ENCODE measurements at places on chromosomes 6 and 20.

GRCh38 chr6:3026791-3027626 lies 27.3 kb downstream of the NQO2 start:
- DNase-seq, result no peak

GRCh38 chr20:61524951-61525666 lies 273.0 kb downstream of the CDH4 start:
- no peak for DNase-seq

DNA sequence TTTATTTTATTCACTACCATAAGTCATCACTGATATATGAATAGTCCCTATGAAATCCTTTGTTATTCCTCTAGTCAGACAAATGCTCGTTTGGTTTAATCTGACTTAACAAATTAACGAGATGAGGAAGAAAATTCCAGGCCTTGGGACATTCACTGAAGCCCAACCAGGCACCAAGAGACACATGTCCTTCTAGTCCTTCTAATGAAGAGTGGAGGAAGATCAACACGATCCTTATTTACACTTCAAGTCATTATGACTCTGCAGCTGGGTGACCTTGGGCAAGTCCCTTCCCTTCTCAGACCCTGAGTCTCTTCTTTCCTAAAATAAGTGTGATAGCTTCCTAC lies 117.5 kb downstream of the CEBPB start:
- DNase-seq, result no peak

GRCh38 chr20:63702751-63703470 lies 4.9 kb downstream of the ARFRP1 start:
- no peak for DNase-seq

DNA sequence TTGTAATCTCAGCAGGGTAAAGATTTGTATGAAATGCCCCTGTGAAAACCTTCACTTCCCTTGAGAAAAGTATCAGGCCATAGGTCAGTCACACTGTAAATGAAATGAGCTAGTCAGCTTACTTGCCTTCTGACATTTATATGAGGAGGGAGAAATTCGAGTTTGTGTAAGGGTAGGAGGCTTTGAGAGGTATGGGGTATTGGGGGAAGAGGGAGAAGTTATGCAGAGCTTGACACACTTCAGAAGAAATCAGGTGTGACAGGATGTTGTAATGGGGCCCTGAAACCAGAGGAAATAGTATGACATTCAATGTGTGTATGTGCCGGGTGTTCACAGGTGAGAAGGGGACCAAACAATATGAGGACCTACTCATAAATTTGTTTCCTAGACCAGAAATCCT lies 64.2 kb upstream of the CCN6 start:
- no peak for DNase-seq

Measured in CD8-positive, alpha-beta memory T cell (primary cell).